ENCODE measurements at places on chromosomes 1 and 21. TPM values are rescaled to one million over a fixed set of nuclear protein-coding genes. Genes with fewer than 3 reads are reported as not detected.

The TRNP1 gene
- total RNA-seq, result 26.9 TPM

The ANKRD65 gene
- total RNA-seq, result 3.0 TPM

The SYNC gene
- total RNA-seq, result 24.7 TPM

The RHOU gene
- 5.4 TPM for total RNA-seq

The FCMR gene
- 6.3 TPM for total RNA-seq

The IFI44L gene
- 3.6 TPM for total RNA-seq

The WASF2 gene
- total RNA-seq, result 57.3 TPM

The SERPINC1 gene
- 0.46 TPM for total RNA-seq

The PLPPR4 gene
- 0.24 TPM for total RNA-seq

The E2F2 gene
- total RNA-seq, result 0.76 TPM

The ANGEL2 gene
- 14.3 TPM for total RNA-seq

The PDPN gene
- total RNA-seq, result 24.1 TPM

The RASAL2 gene
- total RNA-seq, result 30.2 TPM

Measured in Right ventricle myocardium inferior (tissue), 1 donor.